Activated naive CD4-positive, alpha-beta T cell treated with anti-CD3 and anti-CD28 coated beads for 36 hours (primary cell): ENCODE measurements at places on chromosomes 4 and X.

DNA sequence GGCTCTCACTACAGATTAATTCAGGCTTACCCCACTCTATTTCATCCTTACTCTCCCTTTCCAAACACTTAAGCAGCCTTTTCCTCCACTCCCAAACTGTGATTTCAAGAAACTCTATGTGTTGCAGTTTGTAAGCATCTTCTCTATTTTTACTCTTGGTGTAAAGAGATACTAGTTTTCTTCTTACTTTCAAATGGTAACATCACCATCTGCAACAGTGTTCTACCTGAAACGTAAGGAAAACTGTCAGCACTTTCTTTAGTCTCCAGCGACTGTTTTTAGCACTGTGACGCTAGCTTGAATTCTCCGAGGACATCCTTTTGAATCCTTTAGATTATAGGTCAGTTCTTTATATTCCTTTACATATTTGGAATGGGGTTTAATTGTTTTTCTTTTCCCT lies 335.2 kb downstream of the PDGFC start:
- H3K36me3 ChIP-seq, result peaks cover 2% of the 10 kb centered on the region
- H3K27ac ChIP-seq, result no peak overlapping the region
- no peak overlapping the region for H3K4me3 ChIP-seq
- no peak for DNase-seq
- no peaks in the 10 kb centered on the region for H3K4me1 ChIP-seq

GRCh38 chrX:12421918-12422317 lies 283.6 kb downstream of the FRMPD4 start:
- H3K27ac ChIP-seq, result no peak overlapping the region
- no peak for DNase-seq
- no peaks in the 10 kb centered on the region for H3K4me1 ChIP-seq
- no peaks in the 10 kb centered on the region for H3K36me3 ChIP-seq
- no peak overlapping the region for H3K4me3 ChIP-seq

DNA sequence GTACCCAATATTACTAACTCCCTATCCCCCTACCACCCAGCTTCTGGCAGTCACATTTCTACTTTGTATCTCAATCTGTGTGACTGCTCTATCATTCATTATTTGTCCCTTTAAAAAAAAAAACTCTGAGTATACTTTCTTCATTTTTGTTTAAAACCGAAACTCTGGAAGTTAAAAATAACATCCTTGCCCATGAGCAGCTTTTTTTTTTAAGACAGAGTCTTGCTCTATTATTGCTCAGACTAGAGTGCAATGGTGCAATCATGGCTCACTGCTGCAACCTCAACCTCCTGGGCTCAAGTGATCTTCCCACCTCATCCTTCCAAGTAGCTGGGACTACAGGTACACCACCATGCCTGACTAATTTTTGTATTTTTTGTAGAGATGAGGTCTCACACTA lies 15.8 kb downstream of the UBE2K start:
- peaks cover 47% of the 10 kb centered on the region for H3K4me1 ChIP-seq
- peaks cover 18% of the 10 kb centered on the region for H3K36me3 ChIP-seq
- H3K27me3 ChIP-seq, result no peaks in the 10 kb centered on the region
- DNase-seq, result no peak
- H3K4me3 ChIP-seq, result no peak overlapping the region
- H3K27ac ChIP-seq, result no peak overlapping the region

DNA sequence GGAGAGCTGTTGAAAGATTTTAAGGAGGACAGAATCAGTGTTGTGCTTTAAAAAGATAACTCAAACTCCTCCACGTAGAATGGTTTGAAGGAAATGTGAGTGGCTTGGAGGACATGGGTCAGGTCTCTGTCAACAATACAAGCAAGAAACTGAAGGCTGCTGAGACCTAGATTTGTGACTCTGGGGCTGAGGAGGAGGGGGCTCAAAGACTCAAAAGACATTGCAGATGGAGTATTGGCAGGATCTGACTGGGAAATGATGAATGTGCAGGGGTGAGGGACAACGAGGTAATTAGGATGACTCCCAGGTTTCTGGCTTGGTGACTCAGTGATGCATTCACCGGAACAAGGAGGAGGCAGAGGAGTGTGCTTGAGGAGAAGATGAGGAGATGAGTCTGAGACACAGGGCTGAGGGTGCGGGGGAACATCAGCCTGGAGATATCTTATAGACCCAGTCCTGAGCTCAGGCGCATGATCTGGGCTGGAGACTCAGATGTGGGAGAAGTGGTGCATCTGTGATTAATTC lies 3.3 kb upstream of the RPS4X start:
- H3K4me1 ChIP-seq, result peaks cover 1% of the 10 kb centered on the region
- H3K27me3 ChIP-seq, result no peaks in the 10 kb centered on the region
- no peak overlapping the region for H3K4me3 ChIP-seq
- DNase-seq, result no peak
- peaks cover 11% of the 10 kb centered on the region for H3K36me3 ChIP-seq

GRCh38 chr4:47598896-47599295 lies 113.8 kb downstream of the ATP10D start:
- no peak overlapping the region for H3K4me3 ChIP-seq
- no peak overlapping the region for H3K27ac ChIP-seq
- H3K27me3 ChIP-seq, result no peaks in the 10 kb centered on the region
- H3K36me3 ChIP-seq, result no peaks in the 10 kb centered on the region

DNA sequence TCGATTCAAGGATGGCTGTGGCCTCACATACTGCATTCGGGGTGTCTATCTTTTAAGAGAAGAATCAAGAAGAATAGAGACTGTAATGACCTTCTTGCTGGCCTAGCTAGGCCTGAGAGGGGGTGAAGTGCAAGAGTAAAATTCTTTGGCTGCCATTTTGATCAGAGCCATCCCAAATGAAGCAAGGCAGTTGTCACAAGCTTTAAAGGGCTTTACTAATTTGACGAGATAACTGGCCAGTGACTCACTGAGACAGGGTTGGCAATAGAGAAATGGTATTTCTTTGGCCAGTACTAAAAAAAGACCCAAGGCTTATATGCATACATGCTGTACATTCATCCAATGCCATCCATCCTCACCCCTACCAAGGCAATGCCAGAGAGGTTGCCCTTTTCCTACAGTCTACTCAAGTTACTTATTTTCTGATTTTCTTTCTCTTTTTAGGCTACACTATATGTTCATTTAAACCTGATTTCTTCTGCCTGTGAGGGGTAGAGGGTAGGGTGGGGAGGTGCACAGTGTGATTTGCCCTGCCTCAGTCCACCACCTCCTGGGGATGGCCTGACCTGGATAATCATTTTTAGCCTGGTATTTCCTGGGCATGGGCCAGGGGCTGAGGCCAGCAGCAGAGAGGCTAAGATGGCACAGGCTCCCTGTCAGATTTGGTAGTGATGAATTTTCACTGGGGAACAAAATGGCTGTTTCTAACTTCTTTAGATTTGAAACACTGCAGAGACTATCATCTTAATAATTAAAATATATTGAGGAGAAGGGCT lies 32.2 kb downstream of the ATG4A start:
- no peaks in the 10 kb centered on the region for H3K27me3 ChIP-seq
- no peak overlapping the region for H3K4me3 ChIP-seq
- no peaks in the 10 kb centered on the region for H3K4me1 ChIP-seq
- peak overlapping the region; percentile 7 for H3K27ac ChIP-seq
- no peak for DNase-seq
- peaks cover 2% of the 10 kb centered on the region for H3K36me3 ChIP-seq
